Nucleus accumbens (tissue), 56 donors: ENCODE measurements at places on chromosomes 4 and X.

DNA sequence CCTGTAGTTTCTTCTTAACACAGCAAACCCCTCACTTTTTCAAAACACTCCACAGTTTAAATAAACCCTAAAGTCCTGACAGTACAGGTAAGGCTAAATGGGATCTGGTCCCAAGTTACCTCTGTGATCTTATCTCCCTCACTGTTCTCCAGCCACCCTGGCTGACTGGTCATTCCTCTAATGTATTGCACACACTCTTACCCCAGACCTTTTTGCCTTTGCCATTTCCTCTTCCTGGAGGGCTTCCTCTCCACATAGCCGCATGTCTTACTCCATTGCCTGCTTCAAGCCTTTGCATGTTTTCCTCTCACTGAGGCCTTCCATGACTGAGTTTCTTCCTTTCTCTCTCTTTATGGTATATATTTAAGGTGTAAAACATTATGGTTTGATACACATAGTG lies 19.5 kb upstream of the ANXA3 start:
- DNase-seq: no peak

DNA sequence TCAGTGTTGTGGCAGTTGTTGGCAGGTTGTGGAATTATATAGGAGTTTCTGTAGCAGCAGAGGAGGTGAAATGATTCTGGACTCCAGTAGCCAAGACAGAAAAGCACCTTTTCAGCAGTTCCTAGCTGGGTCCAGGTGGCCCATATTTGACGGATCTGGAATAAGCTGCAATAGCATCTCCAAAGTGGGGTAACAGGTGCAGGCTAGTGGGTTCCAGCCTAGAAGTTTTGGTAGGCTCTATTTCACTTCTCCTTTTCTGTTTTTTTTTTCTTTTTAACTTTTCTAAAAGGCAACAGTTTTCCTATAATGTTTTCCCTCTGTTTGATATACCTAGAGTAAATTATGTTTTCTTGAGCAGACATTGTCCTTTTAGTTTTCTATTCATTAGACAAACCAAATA lies 392.5 kb downstream of the C4orf33 start:
- DNase-seq: no peak

DNA sequence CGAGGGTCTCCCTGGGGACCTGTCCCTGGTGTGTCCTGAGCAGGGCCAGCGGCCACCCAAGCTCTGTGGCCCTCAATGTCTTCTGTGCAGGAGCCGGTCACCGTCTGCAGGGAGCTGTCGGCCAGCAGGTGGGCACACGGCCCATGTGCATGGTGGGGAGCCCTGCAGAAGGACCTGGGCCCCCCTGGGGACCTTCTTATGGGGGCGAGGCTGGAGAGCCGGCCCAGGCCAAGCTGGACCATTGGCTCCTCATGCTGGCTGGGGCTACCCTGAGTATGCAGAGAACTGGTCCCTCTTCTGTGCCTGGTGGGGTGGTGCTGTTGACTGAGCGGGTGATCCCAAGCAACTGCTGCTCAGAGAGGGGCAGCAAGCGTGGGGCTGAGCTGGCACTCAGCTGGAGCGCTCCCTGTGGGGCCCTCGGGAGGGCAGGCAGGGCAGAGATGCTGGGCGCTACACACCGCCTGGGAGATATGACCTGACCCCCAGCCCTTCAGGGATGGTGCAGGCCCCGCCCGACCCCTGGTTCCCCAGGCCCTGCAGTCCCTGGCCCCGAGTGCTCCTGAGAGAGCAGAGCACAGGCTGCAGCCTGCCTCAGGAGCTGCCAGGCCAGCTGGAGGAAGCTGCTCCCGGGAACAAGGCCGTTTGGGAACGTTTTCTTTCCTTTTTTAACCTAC lies 14.8 kb downstream of the NAT8L start:
- no peak for DNase-seq

- DNase-seq: no peak
Observed at GRCh38 chrX:153004780-153005179, 10.9 kb upstream of the PNMA5 start.

DNA sequence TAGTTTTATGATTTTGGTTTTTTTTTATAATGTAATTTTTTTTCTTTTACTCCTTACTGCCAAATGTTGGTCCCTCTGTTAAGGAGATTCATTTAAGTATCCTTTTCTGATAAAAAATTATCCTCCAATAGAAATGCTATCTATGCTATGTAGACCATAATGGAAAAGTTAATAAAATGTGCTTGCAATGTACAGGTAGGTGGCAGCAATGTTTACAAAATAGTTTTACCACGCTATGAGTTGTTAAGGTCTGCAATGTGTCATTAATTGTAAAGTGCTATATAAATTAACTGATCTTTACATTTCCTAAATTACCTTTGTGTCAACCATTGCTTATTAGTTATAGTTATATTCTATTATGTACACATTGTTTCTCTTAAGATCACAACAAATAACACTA lies 3.8 kb upstream of the CENPC start:
- no peak for DNase-seq

DNA sequence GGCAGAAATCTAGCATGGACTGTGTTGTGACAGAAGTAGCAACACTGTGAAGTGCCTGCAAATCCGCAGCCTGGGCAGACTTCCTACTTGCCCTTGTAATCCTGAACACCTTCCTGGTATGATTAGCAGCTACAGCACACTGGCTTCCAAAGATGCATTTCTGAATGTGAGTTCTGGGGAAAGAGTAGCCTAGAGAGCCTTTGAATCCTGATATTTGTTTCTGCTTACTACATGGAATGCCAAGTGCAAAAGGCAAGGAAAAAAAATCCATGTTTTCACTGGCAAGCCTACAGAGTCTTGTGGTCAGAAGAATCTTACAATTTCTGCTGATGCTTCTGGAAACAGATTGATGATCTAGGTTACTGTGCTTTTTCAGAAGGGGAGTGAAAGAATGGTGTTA lies 223.7 kb downstream of the COL25A1 start:
- no peak for DNase-seq

DNA sequence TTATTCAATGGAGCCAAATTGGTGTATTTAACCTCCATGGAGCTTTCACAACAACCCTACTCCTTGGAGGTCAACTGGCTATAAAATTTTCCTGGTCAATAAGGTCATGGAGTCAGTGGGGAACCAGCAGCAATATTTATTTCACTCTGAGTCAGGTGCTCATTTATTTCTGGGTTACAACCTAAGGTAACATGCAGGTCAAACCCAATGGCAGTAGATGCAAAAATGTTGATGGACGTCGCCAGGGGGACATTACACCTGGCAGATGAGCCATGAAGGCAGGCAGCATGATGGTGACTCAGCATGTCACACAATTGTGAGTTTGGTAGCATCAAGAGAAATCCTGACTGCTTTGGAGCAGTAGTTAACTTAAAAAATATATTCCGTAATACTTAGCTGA lies 514.1 kb downstream of the IL15 start:
- DNase-seq: no peak

DNA sequence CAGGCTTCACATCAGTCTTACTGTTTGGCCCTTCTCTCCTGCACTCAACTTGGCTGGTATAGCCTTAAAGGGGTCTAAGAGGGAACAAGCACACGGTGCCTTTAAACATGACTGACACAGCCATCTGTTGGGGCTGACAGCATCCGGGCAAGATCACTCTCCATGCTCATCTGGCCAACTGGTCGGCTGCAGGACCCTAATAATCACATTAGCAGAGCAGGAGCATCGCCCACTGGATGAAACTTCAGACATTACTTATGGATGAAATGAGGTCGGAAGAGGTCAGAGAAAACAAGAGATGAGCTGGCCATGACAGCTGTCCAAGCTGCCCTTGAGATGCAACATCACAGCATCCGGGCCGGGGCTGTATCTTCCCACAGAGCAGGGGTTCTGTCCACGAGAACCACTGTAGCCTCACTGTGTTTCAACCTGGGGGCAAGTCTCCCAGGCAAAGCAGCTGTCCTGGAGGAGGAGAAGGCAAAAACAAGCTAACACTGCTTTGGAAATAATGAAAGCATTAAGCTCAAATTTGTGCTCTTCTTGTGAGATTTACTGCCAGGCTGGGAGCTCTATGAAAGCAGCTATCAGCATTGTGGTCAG lies 94.4 kb upstream of the TTC29 start:
- DNase-seq: no peak

- DNase-seq: no peak
Observed at GRCh38 chrX:135536877-135537276, 16.4 kb downstream of the INTS6L start.

- no peak for DNase-seq
Observed at GRCh38 chrX:53695946-53696549, 9.5 kb upstream of the HUWE1 start.

DNA sequence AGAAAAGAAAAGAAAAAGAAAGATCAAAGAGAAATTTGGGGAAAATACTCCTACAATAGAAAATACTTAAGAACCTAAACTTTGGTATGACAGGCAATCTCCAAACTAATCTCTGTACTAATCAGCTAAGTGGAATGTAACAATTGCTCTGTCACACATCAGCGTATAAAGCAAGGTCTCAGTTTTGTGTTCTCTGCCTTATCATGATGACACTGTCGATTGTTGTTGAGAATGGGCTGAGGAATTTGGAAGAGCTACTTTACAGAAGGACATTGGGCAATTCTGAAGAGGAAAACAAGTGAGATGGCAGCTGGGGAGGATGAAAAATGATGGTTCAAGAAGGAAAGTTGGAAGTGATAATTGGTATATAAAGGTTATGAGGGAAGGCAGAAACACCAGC lies 486.0 kb upstream of the HTR2C start:
- DNase-seq: no peak

DNA sequence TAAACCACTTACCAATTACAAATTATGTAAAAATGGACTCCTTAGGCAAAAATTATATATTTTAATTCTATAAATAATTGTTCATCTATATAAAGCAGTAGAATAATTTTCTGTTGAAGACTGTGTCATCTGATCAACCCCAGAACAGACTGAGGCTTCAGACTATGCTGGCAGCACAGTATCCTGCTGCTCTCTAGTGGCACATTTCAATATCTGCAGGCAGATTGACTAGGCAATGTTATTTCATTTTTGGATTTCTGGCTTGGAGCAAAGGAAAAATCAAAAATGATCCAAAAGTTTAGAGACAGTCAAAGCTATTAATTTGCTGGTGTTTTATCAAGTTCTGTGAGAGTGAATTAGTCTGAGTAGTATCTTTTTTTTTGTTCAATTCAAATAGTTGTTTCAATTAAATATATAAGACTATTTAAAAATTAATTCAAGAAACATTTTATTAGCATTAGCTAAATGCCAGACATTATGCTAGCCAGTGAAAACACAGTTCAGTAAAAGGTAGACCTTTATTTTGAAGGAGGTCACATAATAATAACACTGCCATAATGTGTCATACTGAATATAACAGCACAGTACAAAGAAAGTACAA lies 21.3 kb upstream of the SULT1E1 start:
- DNase-seq: no peak

DNA sequence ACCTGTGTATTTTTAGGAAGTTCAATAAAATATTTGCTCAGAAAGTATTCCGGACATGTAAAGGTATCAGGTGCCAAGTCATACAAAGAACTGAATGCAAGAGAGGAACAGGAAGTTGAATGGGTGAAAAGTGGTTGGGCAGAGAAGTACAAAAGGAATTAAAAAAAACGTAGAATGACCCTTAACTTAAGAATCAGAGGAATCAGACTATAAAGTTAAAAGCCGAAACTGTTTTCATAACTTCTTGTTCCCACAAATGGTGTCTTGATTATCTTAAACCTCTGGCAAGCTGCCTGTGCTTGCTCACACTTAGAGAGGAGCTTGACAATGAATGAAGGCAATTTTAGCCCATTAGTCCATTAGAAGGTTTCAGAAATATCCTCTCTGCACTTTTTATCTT lies 81.6 kb upstream of the HHIP start:
- no peak for DNase-seq

GRCh38 chr4:82715731-82716617 lies 82.6 kb downstream of the SCD5 start:
- no peak for DNase-seq

DNA sequence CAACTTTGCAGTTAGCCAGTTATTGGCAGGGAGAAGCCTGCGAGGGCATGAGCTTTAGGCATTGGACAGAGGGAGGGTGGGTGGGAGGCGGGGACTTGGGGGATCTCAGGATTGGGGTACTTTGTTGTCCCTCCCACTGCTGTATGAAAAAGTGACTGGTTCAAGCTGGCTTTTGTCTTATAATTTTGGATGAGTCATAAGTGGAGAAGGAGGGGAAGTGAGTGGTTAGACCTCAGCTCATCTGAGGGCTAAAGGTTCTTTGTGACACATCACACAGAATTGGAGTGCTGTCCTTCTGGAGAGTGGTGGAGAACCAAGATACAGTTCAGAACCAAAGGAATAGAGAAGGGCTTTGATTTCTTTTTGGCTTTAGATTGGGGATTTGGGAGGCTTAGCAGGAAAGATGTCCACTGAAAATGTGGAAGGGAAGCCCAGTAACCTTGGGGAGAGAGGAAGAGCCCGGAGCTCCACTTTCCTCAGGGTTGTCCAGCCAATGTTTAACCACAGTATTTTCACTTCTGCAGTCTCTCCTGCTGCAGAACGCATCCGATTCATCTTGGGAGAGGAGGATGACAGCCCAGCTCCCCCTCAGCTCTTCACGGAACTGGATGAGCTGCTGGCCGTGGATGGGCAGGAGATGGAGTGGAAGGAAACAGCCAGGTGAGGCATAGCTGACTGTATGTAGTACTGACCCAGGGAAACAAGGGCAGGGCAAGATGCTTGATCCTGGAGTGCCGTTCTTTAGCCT lies at the start of gene SLC4A4:
Gene SLC4A4 (plus strand): TSS at position 175 of the 748 bp plus-strand sequence.
- DNase-seq: no peak

DNA sequence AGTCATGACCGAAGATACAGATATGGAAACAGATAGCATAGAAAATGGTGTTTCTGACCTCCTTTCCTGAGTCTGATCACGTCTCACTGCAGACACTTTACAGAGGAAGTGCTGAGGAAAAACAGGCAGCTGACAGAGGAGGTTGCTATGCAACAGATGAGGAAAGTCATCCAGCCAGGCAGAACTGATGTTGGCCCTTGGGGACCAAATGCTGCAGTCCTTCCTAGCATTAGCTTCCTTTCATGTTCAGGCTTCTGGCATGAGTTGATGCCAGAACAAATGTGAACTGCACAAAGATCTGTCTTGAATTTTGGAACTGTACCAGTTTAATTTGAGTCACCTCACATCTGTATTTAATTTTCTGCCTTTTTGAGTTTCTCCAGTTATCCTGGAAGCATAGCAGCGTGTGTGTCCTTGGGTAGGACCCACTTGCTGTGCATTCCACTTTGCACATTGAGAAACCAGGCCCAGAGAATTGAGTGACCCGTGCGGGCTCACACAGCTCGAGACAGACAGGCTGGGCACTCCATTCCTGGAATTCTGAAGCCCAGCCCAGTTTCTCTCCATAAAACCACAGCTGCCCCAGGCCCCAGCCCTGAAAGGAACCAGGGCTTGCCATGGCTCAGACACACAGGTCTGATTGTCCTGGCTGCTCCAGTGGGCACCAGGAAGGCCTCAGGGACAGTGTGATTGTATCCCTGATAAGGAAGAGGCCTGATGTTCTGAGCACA lies 1.4 kb upstream of the MAGED1 start:
- DNase-seq: no peak

- no peak for DNase-seq
Observed at GRCh38 chrX:151510203-151510602, 53.3 kb upstream of the PASD1 start.

- DNase-seq: no peak
Observed at GRCh38 chr4:43348591-43348990, 456.1 kb downstream of the GRXCR1 start.
